ENCODE measurements at places on chromosomes 16 and 17. TPM values are rescaled to one million over a fixed set of nuclear protein-coding genes. Genes with fewer than 3 reads are reported as not detected.

TBC1D3 gene
- not detected for total RNA-seq

CLDN9 gene
- 4.6 TPM for total RNA-seq

CTNS gene
- total RNA-seq, result 7.1 TPM

RAB37 gene
- 23.5 TPM for total RNA-seq
